Fibroblast of skin of right biceps (primary cell): ENCODE measurements at places on chromosomes 1 and 21.

DNA sequence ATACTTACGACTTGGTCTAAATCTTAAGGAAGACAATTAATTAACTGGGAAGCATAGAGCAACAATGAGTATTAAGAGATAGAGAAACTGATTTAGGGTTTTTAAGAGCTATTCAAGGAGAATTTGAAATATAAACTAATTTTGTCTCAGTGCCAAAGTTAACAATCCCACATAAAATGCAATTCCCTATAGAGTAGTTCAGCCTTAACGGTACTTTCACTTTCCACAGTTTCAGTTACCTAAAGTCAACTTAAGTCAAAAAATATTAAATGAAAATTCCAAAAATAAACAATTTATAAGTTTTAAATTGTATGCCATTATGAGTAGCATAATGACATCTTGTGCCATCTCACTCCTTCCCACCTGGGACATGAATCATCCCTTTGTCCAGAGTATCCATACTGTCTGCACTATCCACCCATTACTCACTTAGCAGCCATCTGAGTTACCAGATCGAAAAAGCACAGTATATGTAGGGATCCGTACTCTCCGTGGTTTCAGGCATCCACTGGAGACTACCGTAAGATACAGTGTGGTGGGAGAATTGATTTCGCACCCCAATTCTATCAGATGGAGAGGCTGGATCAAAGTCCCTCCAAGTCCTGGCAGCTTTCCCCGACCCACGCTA is 4.8 kb upstream of the SARS1 start:
- peak; percentile 36 for DNase-seq

GRCh38 chr1:113786069-113786468 is 26.2 kb downstream of the RSBN1 start:
- DNase-seq: no peak

- peak; percentile 79 for DNase-seq
Measured at GRCh38 chr21:34845521-34846451, 177.0 kb downstream of the CLIC6 start.

DNA sequence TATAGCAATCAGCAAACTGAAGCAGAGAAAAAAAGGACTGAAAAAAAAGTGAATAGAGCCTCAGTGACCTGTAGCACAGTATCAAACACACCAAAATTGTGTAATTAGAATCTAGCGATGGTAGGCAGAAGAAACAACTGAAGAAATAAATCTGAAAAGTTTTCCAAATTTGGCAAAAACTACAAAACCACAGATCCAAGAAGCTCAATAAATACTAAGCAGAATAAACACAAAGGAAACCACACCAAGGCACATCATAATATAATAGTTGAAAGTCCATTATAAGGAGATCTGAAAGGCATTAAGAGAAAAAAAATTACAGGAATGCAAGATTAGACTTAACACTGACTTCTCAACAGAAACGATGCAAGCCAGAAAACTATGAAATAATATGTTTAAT is 7.1 kb upstream of the IL12RB2 start:
- DNase-seq: peak; percentile 20

DNA sequence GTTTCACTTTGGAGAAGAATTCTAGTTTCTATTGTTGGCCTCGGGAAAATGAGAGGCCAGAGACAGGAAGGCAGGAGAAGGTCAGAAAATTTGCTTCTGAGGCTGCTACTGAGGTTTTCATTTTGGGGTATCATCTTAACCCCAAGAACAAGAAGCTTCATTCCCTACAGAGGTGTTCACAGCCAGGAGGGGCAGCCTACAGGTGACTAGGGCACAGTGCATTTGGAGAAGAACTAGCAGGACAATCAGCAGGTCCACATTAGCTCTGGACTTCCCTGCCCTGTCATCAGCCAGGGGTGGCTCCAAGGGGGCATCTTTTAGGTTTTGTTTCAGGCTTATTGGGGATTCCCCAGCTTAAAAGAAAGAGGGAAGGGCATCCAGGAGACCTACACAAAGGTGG is 12.1 kb upstream of the ZNF496 start:
- DNase-seq: no peak

DNA sequence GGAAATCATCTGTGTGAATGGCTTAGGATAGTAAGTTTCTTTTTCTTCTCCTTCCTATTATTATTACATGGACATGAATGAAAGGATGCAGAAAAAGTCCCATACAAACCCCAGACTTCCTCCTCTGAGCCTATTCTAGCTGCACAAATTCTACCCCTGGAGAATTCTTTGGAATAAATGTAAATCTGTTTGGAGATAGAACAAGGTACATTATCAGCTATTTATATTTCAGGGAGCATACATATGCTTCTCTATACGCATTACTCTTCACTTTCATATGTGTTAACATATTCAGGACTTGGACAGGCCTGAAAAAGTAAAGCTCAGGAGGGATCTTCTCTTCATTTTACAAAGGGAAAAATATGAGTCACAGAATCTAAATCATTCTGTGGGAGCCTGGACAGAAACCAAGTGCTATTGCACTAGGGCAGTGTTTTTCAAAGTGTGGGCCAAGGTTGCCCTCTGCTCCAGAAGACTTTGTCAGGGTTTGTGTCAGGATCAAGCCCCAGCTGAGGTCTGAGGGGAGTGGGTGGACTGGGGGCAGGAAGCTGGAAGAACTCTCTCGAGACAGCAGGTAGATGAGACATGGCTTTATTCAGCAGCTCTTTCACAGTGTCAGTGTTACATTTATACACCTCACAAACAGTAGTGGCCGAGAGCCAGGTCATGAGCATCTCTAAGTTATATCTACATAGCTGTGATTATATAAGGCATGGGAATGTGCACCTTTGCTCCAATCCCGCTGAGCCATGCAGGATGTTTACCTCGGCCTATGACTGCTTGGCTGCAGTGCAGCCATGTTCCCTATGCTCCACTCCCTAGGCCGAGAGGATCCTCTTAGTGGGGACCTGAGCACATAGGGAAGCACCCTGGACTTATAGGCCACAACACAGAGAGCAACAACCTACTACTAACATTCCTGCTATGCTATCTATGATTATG is 114.3 kb downstream of the GDAP2 start:
- DNase-seq: peak; percentile 70

- DNase-seq: no peak
Measured at GRCh38 chr21:42973309-42973990, 912 bp upstream of the PKNOX1 start.

DNA sequence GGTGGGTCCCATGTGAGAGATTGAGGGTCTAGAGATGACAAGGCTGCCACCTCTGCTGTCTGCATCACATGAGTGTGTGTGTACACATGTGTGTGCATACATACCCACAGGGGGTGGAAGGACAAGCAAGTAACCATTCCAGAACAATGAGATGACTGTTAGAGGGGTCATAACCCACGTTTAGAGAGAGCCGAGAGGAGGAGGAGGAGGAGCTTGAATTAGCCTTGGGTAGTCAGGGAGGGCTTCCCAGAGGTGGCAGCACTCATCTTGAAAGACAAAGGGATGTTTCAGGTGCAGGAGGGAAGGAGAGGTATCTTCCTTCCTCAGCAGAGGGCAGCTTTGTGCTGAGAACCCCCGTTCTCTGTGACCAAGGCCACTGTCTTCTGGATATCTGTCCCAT is 21.3 kb downstream of the TNFRSF1B start:
- DNase-seq: no peak

GRCh38 chr1:220151454-220151853 is 57.5 kb downstream of the IARS2 start:
- DNase-seq: no peak

DNA sequence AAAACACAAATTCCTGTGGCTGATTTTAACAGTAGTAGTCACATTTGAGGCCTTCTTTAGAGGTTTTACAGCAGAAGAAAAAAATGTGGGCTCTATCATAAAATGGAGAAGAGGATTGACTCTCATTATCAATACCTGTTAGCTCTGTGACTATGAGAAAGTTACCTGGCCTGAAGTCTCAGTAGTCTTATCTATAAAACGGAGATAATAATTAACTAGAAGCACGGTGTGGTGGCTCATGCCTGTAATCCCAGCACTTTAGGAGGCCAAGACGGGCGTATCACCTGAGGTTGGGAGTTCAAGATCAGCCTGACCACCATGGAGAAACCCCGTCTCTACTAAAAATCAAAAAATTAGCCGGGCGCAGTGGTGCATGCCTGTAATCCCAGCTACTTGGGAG is 90.4 kb upstream of the PLPPR4 start:
- no peak for DNase-seq

GRCh38 chr1:186977266-186977957 is 148.7 kb downstream of the PLA2G4A start:
- DNase-seq: no peak

GRCh38 chr1:54004481-54005049 is 13.4 kb downstream of the LDLRAD1 start:
- no peak for DNase-seq

- DNase-seq: peak; percentile 58
Measured at GRCh38 chr21:17387030-17387617, 125.7 kb upstream of the CXADR start.

- DNase-seq: no peak
Measured at GRCh38 chr1:163265547-163265946, 56.2 kb upstream of the NUF2 start.

DNA sequence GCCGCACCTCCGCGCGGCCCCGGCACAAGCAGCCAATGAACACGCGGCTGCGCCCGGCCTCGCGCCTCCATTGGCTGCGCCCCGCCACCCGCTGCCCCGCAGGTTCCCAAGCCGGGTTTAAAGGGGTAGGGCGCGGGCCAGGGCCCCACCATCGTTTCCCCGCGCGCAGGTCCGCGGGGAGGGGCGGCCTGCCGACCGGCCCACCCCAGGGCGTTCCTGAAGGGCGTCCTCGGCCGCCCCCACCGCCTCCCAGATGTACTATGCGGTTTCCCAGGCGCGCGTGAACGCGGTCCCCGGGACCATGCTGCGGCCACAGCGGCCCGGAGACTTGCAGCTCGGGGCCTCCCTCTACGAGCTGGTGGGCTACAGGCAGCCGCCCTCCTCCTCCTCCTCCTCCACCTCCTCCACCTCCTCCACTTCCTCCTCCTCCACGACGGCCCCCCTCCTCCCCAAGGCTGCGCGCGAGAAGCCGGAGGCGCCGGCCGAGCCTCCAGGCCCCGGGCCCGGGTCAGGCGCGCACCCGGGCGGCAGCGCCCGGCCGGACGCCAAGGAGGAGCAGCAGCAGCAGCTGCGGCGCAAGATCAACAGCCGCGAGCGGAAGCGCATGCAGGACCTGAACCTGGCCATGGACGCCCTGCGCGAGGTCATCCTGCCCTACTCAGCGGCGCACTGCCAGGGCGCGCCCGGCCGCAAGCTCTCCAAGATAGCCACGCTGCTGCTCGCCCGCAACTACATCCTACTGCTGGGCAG is at the start of gene OLIG1:
Gene OLIG1, plus strand, starts transcription at position 148 of the 750 bp plus-strand sequence. Its CDS starts 106 bp downstream, at position 254.
- DNase-seq: peak; percentile 22

GRCh38 chr1:38870996-38871395 is 2.2 kb downstream of the MYCBP start:
- no peak for DNase-seq

GRCh38 chr1:78237364-78237916 is 191.7 kb downstream of the GIPC2 start:
- DNase-seq: no peak

GRCh38 chr1:153801786-153802697 is 26.8 kb downstream of the SLC27A3 start:
- DNase-seq: no peak

DNA sequence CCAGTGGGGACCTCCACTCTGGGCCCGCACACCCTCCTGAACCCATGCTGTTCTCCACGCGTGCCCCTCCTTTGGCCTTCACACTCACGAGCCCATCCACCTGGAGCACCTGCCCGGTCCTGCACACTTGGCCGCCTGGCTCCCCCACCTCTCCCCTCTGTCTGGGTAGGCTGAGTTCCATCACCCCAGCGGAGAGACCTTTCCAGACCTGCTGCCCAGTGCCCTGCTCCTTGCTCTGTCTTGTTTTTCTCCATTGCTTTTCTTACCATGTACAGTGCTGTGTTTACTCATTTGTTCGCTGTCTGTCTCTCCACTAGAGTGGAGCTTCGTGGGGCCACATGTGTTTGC is 351.0 kb upstream of the VAMP3 start:
- DNase-seq: no peak

GRCh38 chr1:62271134-62271533 is 48.1 kb downstream of the KANK4 start:
- no peak for DNase-seq

DNA sequence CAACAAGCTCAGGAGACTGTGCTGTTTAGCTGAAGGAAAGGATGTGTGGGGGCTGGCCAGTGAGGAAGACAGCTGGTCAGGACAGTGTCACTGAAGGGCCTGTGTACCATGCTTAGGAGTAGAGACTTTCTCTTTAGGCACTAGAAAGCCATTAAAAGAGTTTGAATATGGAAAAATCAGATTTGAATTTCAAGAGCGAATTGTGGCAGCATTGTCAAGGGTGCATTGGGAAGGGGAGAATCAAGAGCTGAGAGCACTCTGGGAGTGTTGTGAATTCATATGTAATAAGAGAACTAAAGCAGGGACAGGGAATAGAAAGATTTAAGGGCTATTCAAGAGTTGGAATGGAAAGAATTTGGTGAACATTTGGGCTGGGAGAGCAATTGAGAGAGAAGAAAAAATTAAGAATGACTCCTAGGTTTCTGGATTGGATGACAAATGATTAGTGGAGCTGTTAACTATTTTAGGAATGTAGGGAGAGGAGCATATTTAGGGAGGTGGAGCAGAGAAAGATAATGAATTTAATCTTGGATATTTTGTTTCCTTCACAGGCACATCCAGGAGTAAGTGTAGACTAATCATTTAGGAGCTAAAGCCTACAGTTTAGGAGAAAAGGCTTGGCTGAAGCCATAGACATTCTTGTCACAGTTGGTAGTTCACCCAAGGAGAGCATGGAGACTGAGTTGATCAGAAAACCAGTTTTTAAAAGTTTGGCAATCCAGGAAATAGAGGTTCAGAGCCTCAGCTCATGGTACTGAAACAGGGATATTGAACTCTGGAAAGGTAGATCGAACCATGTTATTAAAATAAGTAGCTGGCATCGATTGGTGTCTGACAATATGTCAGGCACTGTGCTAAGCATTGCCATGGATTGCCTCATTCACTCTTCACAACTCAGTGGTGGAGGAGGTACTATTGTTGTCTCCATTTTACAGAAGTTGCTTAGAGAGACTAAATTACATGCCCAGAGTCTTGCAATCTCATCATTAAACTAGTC is 23.1 kb upstream of the TOR3A start:
- DNase-seq: peak; percentile 89

- DNase-seq: peak; percentile 48
Measured at GRCh38 chr1:147641695-147642592, 28.4 kb downstream of the ACP6 start.

DNA sequence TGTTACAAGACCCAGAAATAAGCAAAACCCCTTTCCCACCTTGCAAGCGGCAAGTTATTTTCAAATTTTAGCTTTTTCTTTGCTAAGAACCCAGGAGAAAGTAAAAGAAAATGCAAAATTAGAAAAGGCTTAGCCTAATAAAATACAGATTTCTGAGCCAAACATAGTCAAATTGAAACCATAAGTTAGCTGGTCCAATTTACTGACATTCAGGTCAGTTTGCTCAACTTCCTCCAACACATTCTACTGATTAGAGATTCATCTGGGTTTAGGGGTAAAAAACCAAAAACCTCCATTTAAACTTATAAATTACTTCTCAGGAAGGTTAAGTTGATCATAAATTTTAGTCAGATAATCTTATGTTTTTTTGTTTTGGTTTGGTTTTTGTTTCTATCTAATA is 701.8 kb upstream of the CXADR start:
- no peak for DNase-seq

GRCh38 chr1:60598041-60598910 is 484.1 kb upstream of the NFIA start:
- DNase-seq: no peak
